ENCODE measurements at places on chromosomes 2 and 18. TPM values are rescaled to one million over a fixed set of nuclear protein-coding genes. Genes with fewer than 3 reads are reported as not detected.

The CHPF gene
- 327 TPM for total RNA-seq

The EDAR gene
- total RNA-seq, result not detected

The CYP27A1 gene
- total RNA-seq, result 25.1 TPM

The SPATA3 gene
- not detected for total RNA-seq

The SULT6B1 gene
- total RNA-seq, result not detected

The SIGLEC15 gene
- 1.2 TPM for total RNA-seq

The ADRA2B gene
- total RNA-seq, result not detected

The KLHL14 gene
- not detected for total RNA-seq

The ASB18 gene
- total RNA-seq, result not detected

The MYO7B gene
- total RNA-seq, result under 0.01 TPM

The CFC1 gene
- not detected for total RNA-seq

The LAMA3 gene
- 30.5 TPM for total RNA-seq

The GPR39 gene
- total RNA-seq, result 3.1 TPM

The EGR4 gene
- not detected for total RNA-seq

The CHRND gene
- total RNA-seq, result not detected

The C2orf92 gene
- 2.5 TPM for total RNA-seq

The IFIH1 gene
- total RNA-seq, result 5.7 TPM

The MIB1 gene
- total RNA-seq, result 82.9 TPM

The TIGD1 gene
- total RNA-seq, result 2.6 TPM

The FHOD3 gene
- total RNA-seq, result 19.7 TPM

The MBD5 gene
- 20.0 TPM for total RNA-seq

The SPOPL gene
- 21.4 TPM for total RNA-seq

The LAMA1 gene
- 67.1 TPM for total RNA-seq

The CLEC4F gene
- not detected for total RNA-seq

The CD302 gene
- 7.1 TPM for total RNA-seq

The NTSR2 gene
- total RNA-seq, result not detected

The ZSWIM2 gene
- total RNA-seq, result 0.62 TPM

The AMMECR1L gene
- total RNA-seq, result 16.4 TPM

The SLC11A1 gene
- total RNA-seq, result 0.25 TPM

The TUBB8B gene
- total RNA-seq, result not detected

The HSBP1L1 gene
- total RNA-seq, result 7.9 TPM

The RAB31 gene
- total RNA-seq, result 50.5 TPM

The KIF1A gene
- total RNA-seq, result not detected

The FOXI3 gene
- total RNA-seq, result not detected

The DSC3 gene
- total RNA-seq, result 0.12 TPM

The EIF2AK3 gene
- total RNA-seq, result 28.2 TPM

The MEP1B gene
- not detected for total RNA-seq

The FBXO41 gene
- 2.1 TPM for total RNA-seq

The FBXO11 gene
- 57.6 TPM for total RNA-seq

The ELOA2 gene
- not detected for total RNA-seq

The RNF152 gene
- 15.4 TPM for total RNA-seq

The SERPINB5 gene
- total RNA-seq, result not detected

The PPP3R1 gene
- total RNA-seq, result 33.9 TPM
